Ovary (tissue), 10 donors: ENCODE measurements at places on chromosomes 6 and 20. TPM values are rescaled to one million over a fixed set of nuclear protein-coding genes. Genes with fewer than 3 reads are reported as not detected.

GRCh38 chr20:3846740-3847428 is at the start of gene MAVS:
TSS of gene MAVS (plus strand) at chr20:3846834. CDS start at chr20:3854625, 7,791 bp downstream.
- peak; percentile 93 for DNase-seq

The SNX14 gene
- 44.1 TPM for total RNA-seq

DNA sequence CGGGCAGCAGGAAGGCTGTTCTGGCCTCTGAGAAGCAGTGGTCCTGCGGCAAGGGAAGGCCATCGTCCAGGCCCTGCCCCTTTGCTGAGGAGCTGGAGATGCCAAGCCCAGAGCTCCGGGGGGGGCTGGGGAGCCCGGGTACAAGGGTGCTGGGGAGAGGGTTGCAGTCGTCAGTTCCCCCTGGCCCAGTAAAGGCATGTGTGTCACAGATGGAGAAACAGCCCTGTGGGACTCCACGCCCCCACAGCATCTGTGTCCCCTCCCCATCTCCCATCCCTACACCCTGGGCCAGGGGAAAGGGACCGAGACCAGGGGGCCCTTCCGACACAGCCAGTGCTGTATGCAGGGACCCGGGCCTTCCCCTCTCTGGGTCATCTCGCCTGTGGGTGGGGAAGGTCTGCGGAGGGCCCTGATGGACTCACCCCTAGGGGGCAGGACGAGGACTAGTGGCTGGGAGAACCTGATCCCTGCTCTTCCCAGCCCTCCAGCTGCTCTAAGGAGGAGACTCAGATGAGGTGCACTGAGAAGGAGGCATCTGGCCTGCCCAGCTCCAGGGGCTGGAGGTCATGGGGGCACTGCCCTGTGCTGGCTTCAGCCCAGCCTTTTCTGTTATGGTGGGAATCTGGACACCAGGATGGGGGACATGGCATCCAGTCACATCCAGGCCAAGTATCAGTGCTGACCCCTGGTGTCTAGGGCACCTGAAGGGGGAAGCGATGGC is 609 bp downstream of the MYL9 start:
- peak; percentile 78 for DNase-seq

GRCh38 chr6:132153221-132153898 is 202.2 kb upstream of the CCN2 start:
- no peak for DNase-seq

GRCh38 chr20:24643731-24644626 is 174.6 kb downstream of the SYNDIG1 start:
- no peak for DNase-seq

DNA sequence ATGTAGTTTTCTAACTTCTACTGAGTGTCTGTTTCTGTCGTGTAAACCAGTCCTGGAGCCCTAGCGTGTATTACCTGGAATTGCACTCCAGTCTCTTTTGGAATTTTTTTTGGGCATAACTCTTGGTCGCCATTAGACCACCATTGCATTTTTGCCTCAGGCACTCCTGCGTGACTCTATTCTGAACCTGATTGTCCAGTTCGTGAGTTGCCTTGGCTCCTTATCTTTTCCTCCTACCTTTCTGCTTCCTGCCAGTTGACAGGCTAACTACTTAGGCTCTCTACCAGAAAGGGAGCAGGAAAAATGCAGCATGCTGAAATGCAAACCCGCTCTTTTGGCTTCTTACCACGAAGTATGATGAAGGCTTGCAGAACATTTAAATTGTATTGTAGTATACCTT is 490.9 kb upstream of the SOX4 start:
- no peak for DNase-seq

The ROMO1 gene
- 112 TPM for total RNA-seq

- no peak for DNase-seq
These were observed 4.8 kb upstream of the QKI start for GRCh38 chr6:163409712-163410111.

DNA sequence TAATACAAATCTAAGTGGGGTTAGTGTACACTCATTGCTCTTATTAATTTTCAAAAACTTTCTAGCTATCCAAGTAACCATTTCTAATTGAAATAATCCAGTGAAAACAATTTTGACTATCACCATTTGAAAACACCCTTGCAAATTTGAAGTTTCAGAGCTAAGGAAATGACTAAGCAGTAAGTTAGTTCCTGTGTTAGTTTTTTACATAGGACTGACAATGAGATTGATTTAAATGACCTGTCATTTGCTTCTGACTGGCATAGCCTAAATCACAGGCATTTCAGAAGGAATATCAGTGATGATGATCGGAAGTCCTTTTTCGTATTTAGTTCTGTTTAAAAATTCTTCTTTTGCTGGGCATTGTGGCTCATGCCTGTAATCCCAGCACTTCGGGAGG is 27.0 kb downstream of the STK4 start:
- DNase-seq, result no peak

The PDYN gene
- not detected for total RNA-seq
